ENCODE measurements at places on chromosomes 6 and 20.

- no peak for DNase-seq
Observed at GRCh38 chr6:14925699-14926026, 320.2 kb upstream of the JARID2 start.

DNA sequence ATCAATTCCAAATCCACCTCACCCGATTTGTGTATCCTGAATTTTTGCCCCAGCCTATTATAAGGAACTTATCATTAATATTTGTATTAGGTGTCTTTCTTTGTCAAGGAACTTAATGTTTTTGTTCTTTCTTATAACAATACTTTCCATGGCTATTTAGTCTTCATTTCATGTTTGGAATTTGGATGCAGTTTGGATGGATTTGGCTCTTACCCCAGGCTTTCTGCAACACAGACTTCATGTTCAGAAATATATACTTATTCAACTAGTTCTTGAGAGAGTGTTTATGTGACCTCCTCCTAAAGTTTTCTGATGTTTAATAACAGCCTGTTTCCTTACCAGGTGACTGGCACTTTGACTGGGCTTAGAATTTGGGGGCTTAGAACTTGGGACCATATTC lies 35.9 kb upstream of the TOX2 start:
- no peak for DNase-seq

DNA sequence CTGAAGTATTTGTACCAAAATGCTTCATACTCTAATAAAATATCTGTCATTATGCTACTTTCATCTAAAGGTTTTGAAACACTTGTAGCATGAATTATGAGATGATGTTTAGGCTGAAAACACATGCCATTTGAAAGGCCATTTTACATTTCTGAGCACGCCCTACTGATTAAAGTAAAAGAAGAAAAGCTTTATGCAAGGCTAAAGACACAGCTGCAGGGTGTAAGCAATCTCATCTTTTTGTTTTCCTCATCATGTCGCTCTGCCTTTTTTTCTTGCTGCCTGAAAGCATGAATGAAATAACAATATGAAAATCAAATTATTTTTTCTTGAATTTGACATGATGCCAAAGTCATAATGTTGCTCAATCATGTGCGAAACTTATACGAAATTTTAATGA lies 148.6 kb upstream of the ARG1 start:
- DNase-seq, result no peak

GRCh38 chr20:44691424-44692423 lies 23.4 kb upstream of the CCN5 start:
- no peak for DNase-seq

GRCh38 chr6:31568537-31568961 lies 3.5 kb upstream of the LTA start:
- DNase-seq, result no peak

All from WTC11 (cell line).